ENCODE measurements at places on chromosomes 11 and 22. TPM values are rescaled to one million over a fixed set of nuclear protein-coding genes. Genes with fewer than 3 reads are reported as not detected.

MED15 gene
- total RNA-seq = 135 TPM

YAP1 gene
- 193 TPM for total RNA-seq

ZC3H7B gene
- total RNA-seq = 85.5 TPM

- H3K36me3 ChIP-seq = no peaks in the 10 kb centered on the region
- no peak for DNase-seq
- no peak overlapping the region for H3K27ac ChIP-seq
- H3K4me1 ChIP-seq = no peaks in the 10 kb centered on the region
- no peak overlapping the region for H3K4me3 ChIP-seq
- peaks cover 65% of the 10 kb centered on the region for H3K27me3 ChIP-seq
Observed at GRCh38 chr11:134425413-134425812, 13.4 kb upstream of the B3GAT1 start.

GRCh38 chr11:125960771-125961170 is 14.9 kb downstream of the VSIG10L2 start:
- H3K27ac ChIP-seq = no peak overlapping the region
- H3K36me3 ChIP-seq = peaks cover 66% of the 10 kb centered on the region
- peaks cover 20% of the 10 kb centered on the region for H3K4me1 ChIP-seq
- H3K4me3 ChIP-seq = no peak overlapping the region

GRCh38 chr11:12134236-12134585 is 23.8 kb downstream of the MICAL2 start:
- H3K27ac ChIP-seq = no peak overlapping the region
- no peak for DNase-seq
- no peaks in the 10 kb centered on the region for H3K27me3 ChIP-seq
